Stimulated activated CD4-positive, alpha-beta T cell treated with anti-CD3 and anti-CD28 coated beads, Interleukin-1b, Interleukin-23, amount 100 ng/mL, for 48 hours (primary cell): ENCODE measurements at places on chromosomes 6 and 20.

- DNase-seq: no peak
These were observed 43.9 kb upstream of the QKI start for GRCh38 chr6:163370464-163371117.

- no peak for DNase-seq
These were observed 2.8 kb downstream of the RPS6KA2 start for GRCh38 chr6:166624275-166624674.

DNA sequence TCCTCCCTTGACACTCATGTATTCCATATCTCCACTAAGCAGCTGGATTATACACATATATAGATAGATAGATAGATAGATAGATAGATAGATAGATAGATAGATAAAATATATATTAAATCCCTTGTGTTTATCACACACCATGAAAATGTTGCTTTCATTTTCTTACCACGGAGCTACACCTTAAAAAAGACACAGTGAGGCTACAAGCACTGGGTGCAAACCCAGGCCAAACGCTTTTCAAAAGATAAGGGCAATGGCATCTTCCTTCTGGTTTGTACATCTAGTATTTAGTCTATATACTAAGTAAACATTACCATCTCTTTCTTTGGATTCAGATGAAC is 377.1 kb downstream of the ESR1 start:
- DNase-seq: no peak

DNA sequence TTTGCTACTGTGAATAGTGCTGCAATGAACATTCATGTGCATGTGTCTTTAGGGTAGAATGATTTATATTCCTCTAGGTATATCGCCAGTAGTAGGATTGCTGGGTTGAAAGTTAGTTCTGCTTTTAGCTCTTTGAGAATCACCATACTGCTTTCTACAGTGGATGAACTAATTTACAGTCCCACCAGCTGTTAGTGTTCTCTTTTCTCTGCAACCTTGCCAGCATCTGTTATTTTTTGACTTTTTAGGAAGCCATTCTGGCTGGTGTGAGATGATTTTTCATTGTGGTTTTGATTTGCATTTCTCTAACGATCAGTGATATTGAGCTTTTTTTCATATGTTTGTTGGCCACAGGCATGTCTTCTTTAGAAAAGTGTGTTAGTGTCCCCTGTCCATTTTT is 40.0 kb downstream of the PLG start:
- no peak for DNase-seq

GRCh38 chr20:1108437-1108920 is 9.9 kb upstream of the PSMF1 start:
- DNase-seq: peak; percentile 39

GRCh38 chr6:28207510-28208110 is 17.5 kb upstream of the ZSCAN9 start:
- DNase-seq: peak; percentile 27

DNA sequence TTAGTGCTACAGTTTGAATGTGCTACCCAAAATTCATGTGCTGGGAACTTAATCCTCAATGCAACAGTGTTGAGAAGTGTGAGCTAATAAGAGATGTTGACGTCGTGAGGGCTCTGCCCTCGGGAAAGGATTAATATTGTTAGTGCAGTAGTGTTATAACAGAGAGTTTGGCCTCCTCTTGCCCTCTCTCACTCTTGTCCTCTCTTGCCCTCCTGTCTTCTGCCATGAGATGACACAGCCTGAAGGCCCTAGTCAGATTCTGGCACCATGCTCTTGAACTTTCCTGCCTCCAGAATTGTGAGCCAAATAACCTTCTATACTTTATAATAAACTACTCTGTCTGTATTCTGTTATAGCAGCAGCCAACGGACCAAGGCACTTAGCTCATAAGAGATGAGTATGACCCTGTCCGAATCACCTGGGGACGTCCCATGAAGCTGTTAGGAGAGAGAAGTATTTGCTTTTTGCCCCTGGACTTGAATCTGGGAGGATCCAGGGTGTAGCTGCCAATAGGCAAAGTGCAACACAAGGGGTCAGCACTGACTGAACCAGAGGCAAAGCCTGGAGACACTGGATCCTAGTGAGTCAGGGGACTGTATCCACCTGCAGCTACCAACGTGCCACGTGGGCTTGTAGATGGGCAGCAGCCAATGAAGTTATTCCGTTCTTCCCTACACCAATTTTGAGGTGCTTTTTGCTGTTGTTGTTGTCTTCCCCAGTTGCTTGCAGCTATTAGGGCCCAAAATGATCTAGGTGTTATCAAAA is 233.7 kb downstream of the THBS2 start:
- DNase-seq: no peak

DNA sequence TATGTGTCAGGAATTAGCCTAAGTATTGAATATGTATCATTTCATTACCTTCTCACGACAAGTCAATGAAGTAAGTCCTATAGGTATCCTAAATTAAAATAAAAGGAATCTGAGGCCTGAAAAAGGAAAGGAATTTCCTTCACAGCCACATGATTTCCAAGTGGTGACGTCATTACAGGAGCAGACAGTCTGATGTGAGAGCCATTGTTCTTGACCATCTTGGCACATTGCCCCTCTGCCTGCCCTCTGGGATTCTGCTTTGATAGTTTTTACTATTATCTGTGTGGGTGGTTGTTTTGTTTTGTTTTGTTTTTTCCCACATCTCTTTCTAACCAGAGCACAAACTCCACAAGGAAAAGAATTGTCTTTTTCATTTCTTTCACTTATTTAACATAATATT is 219.8 kb upstream of the UFL1 start:
- DNase-seq: no peak

- DNase-seq: no peak
These were observed 104.9 kb downstream of the SESN1 start for GRCh38 chr6:108989700-108990099.

- no peak for DNase-seq
These were observed 11.1 kb upstream of the LCA5 start for GRCh38 chr6:79548304-79548703.
